Activated CD4-positive, alpha-beta T cell treated with anti-CD3 and anti-CD28 coated beads, Interleukin-2, amount 50 U/mL, for 4 hours (primary cell): ENCODE measurements at places on chromosomes 11 and 22.

- no peak for DNase-seq
Observed at GRCh38 chr11:130475426-130476053, 27.1 kb downstream of the ADAMTS15 start.

DNA sequence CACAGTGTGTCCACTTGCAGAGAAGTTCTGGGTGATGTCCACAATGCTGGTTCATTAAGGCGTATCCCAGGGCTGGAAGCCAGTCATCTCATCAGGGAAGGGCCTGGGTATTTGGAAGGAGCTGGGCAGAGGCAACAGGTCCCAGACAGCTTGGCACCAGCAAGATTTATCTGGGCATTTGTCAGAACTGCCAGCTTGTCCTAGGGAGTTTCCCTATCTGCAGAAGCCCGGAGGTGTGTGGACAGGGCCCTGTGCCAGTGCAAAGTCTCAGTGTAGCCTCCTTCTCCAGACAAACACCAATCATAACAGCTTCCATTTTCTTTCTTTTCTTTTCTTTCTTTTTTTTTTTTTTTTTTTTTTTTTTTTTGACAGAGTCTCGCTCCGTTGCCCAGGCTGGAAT, 125.3 kb upstream of the TIMP3 start:
- no peak for DNase-seq

- DNase-seq: no peak
Observed at GRCh38 chr22:31616315-31616980, 45.6 kb downstream of the PISD start.

GRCh38 chr22:38314933-38315822, 2.1 kb downstream of the CSNK1E start:
- no peak for DNase-seq

- DNase-seq: no peak
Observed at GRCh38 chr11:16278273-16278672, 78.1 kb downstream of the SOX6 start.
